Stomach (tissue), 19 donors: ENCODE measurements at places on chromosomes 7 and 10.

- peak; percentile 91 for DNase-seq
Observed at GRCh38 chr10:71213127-71213621, 804 bp downstream of the UNC5B start.

GRCh38 chr7:339062-339342 lies 49.0 kb downstream of the FOXL3 start:
- DNase-seq, result no peak

DNA sequence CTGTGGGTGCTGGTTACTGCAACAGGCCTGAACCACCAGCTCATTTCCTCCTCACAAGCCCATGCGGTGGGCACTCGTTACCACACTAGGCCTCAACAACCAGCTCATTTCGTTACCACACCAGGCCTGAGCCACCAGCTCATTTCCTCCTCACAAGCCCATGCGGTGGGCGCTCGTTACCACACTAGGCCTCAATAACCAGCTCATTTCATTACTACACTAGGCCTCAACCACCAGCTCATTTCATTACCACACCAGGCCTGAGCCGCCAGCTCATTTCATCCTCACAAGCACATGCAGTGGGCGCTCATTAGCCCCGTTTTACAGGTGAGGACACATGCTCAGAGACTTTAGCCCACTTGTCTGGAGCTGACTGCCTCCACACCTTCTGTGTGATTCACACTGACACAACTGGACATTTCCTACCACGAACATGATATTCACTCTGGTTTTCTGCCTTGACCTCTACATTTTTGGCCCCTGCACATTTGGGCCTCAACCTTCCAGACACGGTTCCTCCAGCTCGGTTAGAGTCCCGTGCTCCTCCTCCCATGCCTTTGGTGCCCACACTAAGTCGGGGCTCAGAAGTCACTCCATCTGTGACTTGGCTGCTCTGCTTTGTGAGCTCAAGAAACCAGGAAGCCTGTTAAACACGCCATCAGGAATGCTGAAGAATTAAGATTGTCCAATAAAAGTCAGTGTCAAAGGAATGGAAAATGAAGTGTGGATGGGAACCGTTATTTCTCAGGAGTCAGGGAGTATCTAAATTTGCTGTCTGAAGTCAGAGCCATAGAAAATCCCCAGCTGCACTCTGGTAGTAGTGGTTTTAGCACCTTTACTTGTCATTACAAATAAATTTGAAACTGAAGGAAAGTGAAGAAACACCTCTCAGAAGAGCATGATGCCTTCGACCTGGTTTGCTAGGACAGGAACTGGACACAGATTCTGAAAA lies 55.8 kb upstream of the LANCL2 start:
- DNase-seq, result peak; percentile 31

DNA sequence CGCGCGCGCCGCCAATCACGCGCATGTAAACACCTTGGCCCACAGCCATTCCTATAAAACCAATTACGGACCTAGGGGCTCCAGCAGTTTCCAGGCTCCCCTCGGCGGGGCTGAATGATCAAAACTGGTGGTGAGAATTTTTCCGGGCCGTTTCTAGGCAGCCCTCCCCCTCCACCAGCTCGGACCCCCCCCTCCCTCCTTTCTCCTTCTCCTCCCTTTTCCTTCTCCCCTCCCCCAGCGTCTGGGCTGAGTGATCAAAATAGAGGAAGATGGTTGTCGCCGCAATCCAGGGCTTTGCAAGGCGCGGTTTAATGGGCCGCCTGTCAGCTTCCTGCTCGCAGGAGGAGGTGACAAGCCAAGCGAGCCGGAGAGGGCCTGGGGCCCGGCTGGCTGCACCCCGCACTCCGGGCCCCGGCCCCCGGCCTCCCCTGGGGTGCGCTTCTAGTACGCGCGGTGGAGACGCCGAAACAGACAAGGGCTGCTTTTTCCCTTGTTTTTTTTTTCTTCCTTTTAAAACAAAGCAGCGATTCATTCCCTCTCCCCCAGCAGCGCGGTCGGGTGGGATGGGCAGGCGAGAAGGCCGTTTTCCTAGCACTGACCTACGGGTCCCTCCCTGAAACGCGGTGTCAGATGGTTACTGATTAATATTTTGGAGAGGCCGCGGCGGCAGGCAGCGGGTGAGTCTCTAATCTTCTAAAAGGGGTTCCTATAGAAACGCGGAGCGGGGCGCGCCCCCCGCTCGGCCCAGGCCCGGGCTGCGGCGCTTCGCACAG lies 528 bp upstream of the TNRC18 start:
- DNase-seq, result peak; percentile 96

- DNase-seq, result no peak
Observed at GRCh38 chr10:114584419-114584818, 73.7 kb downstream of the ABLIM1 start.

DNA sequence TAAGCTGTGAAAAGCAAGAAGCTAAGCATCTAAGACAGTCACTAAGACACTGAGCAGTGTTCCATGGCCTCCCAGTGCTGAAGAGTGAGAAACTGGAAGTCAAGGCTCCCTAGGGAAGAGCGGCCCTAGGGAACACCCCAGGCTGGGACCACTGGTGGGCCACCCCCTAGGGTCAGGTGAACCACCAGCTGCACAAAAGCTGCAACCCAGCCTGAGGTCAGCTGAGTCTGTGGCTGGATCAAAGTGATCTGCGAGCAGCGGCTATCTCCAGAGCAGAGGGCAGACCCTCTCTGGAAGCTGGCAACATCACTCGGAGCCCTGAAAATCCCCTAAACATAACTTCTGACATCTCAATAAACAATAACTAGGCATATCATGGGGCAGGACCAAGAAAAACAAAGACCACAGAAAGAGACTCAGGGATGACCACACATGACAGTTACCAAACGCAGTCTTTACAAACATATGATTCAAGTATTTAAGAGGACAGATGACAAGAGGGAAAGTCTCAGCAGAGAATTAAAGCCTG lies 125.8 kb downstream of the DLG5 start:
- no peak for DNase-seq

- DNase-seq, result no peak
Observed at GRCh38 chr7:93044147-93044810, 73.5 kb downstream of the SAMD9 start.
